ENCODE measurements at places on chromosomes 6 and 20. TPM values are rescaled to one million over a fixed set of nuclear protein-coding genes. Genes with fewer than 3 reads are reported as not detected.

GRCh38 chr6:45477278-45477677, 99.5 kb upstream of the SUPT3H start:
- no peak for DNase-seq

The TAAR9 gene
- not detected for total RNA-seq

DNA sequence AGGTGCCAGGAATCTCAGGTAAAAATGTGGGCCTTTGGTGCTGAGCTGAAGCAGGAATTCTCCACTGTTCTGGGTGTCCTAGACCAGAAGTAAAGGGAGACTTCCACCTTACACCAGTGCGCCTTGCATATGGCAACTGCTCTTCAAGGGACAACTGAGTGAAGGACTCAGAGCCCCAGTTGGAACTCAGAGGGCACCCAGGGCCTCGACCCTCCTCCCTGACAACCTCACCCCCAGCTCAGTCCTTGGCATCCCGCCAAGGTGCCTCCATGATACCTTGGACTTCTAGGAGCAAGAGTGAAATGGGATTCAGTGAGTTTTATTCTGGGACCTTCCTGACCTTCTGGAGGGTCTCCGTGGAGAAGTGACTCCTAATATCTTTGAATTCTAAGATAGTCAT, 153.7 kb upstream of the PROKR2 start:
- no peak for DNase-seq

GRCh38 chr6:133899556-133899955, 10.6 kb downstream of the TCF21 start:
- no peak for DNase-seq

- DNase-seq, result no peak
Measured at GRCh38 chr20:57876163-57876562, 166.3 kb upstream of the PMEPA1 start.

DNA sequence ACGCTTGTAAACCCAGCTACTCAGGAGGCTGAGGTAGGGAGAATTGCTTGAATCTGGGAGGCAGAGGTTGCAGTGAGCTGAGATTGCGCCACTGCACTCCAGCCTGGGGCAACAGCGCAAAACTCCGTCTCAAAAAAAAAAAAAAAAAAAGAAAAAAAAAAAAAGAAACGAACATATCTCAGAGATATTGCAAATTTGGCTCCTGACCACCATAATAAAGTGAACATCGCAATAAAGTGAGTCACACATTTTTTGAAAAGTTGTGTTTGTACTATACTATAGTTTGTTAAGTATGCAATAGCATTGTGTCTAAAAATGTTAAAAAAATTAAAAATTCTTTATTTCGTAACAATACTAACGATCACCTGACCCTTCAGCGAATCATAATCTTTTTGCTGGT, 13.3 kb downstream of the RSPH9 start:
- DNase-seq, result no peak

GRCh38 chr6:123518441-123519188, 118.1 kb downstream of the TRDN start:
- no peak for DNase-seq

DNA sequence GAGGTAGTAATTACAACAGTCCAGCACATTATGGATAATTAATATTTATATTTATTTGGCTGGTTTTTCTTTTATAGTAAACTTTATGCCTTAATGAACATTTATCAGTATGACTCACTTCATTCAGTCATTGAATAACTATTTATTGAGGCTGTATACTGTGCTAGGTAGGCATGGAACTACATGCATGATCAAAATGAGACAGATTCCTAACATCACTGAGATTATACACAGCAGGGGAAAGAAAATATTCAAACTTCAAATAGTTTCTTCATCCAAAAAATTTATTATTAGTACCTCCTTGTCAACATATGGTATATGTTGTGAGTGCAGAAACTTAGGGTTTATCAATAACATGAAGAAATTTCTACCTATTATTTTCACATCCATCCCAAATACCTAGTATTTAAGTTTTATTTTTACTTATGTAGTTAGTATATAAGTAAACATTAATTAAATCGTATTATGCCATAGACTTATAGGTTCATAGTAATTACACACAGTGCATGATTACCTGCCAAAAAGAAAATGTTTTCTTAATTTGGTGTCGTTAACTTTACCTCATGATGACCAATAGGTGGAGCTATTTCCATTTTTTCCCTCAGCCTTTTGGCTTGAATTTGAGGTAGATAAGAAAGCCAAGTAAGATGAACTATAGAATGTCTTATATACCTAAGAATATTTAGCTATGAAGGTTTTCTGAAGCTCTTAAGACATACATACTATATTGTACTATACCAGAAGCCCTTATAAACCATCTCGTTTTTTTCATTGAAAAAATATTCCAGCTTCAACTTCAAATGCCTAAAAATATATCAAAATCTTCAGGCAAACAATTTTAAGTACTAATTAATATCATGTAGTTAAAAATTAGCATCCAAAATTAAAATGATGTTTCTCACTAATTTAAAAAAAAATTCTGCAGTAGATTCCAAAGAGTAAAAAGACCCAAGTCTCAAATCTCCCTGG, 12.5 kb upstream of the TMEM30A start:
- DNase-seq, result peak; percentile 61

- DNase-seq, result no peak
Measured at GRCh38 chr6:26299286-26300042, 65.5 kb upstream of the BTN3A2 start.

GRCh38 chr6:75117701-75118100, 88.2 kb downstream of the COL12A1 start:
- no peak for DNase-seq

GRCh38 chr6:121105461-121105860, 228.8 kb downstream of the TBC1D32 start:
- DNase-seq, result no peak

Measured in PC-3 (cell line).